GM23248 (cell line): ENCODE measurements at places on chromosomes 3 and 15.
A peak's percentile ranks its signal among the peaks of the same experiment; 100 is the strongest.

DNA sequence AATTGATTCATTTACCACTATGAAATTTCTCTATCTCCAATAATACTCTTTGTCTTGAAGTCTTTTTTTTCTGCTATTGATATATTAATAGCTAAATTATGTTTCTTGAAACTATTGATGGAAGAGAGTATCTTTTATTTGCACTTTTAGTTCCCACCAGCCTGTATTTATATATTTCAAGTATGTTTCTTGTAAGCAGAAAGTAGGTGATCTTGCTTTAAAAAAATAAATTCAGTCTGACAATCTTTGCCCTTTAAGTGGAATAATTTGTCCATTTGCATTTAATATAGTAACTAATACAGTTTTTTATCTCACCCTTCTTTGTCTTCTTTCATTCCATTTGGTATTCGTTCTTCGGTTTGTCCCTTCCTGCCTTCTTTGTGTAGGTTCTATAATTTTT lies 790.5 kb downstream of the MCTP2 start:
- no peak for DNase-seq

DNA sequence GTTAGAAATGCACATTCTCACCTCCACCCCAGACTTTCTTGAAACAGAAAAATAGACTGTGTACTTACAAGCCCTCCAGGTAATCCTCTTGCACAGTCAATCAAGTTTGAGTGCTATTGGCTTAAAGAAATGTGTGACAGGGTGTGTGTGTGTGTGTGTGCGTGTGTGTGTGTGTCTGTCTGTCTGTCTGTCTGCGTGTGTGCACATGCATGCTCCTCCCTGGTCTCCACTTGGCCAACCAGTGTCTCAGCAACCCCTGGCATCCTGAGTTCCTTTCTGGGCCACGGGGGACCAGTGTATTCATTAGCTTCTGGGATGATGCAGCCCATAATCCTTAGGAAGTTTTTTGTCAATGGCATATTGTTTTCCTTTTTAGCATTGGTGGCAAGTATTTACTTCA lies 128.8 kb upstream of the IL12A start:
- no peak for DNase-seq

DNA sequence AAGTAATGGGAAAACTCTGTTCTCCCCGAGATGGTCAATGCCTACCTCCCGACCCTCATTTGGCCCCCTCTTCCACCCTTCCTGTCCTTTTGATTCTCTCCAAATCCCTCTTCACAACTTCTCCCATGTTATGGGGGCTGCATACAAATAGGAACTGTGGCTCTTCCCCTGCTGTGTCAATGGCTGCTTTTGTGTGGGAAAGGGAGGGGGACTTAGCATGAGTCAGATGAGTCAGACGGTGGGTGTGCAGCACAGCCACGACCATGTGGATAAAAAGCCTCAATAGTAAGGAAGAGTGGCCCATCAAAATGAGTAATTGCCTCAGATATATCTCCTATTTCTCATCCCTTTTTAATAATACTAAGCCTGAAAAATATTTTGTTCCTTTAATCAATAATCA lies 31.9 kb downstream of the SPATA16 start:
- no peak for DNase-seq

DNA sequence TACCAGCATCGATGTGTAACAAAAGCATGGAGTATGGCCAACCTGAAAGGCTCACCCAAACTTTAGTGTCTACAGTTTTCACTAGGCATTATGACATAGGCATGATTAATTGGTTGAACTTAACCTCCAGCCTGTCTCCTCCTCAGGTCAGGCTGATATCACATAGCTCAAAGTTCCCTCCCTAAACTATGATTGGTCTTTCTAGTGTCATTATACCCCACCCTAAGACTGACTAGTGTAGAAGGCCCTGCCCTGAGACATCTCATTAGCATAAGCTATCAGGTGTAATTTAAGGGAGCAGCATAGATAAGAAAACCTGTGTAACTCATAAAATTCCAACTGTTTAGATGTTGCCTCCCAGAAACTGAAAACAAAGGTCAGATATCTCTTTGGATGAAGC lies 195.2 kb downstream of the ALCAM start:
- no peak for DNase-seq

GRCh38 chr15:29124581-29125381 lies 144.8 kb downstream of the NSMCE3 start:
- peak; percentile 39 for DNase-seq

DNA sequence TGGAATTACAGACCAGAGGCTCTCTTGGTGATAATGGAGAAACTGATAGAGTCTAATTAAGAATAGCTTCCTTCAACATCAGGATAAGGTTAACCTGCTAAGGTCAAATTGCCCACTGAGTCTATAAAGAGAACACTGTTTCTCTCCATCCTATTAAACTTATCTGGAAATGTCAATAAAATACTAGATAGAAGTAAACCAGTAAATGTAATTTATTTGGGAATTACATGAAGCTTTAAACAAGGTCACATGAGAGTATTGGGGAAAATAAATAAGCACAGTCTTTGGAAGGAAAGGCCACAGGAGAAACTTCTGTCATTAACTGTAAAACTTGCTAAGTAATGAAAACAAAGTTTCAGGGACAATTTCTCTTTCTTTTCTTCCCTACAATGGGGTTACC lies 118.5 kb downstream of the DPH6 start:
- DNase-seq = no peak

- DNase-seq = peak; percentile 59
Measured at GRCh38 chr15:89496155-89497098, at the start of gene RHCG. RHCG (minus strand) TSS chr15:89496583; CDS start chr15:89496544, 39 bp downstream.
